ENCODE measurements at places on chromosomes 6 and 20. TPM values are rescaled to one million over a fixed set of nuclear protein-coding genes. Genes with fewer than 3 reads are reported as not detected.

TBXT gene
- not detected for total RNA-seq

- no peak for DNase-seq
Measured at GRCh38 chr6:44073612-44074438, 53.4 kb downstream of the MRPL14 start.

GRCh38 chr20:46243707-46244628, 64.3 kb downstream of the CDH22 start:
- no peak for DNase-seq

TBX18 gene
- total RNA-seq = not detected

GRCh38 chr6:34884996-34885395, 2.8 kb downstream of the TAF11 start:
- no peak for DNase-seq

- DNase-seq = no peak
Measured at GRCh38 chr6:51928320-51928719, 159.1 kb downstream of the PKHD1 start.

Data from activated naive CD4-positive, alpha-beta T cell treated with anti-CD3 and anti-CD28 coated beads for 36 hours (primary cell).